Mucosa of descending colon (tissue), 3 donors: ENCODE measurements at places on chromosomes 1 and 21. TPM values are rescaled to one million over a fixed set of nuclear protein-coding genes. Genes with fewer than 3 reads are reported as not detected.

GRCh38 chr1:202143011-202143767 is 1.3 kb downstream of the ARL8A start:
- peak; percentile 56 for DNase-seq

S100A7 gene
- total RNA-seq: not detected

- DNase-seq: peak; percentile 3
These were observed 349.4 kb downstream of the NUF2 start for GRCh38 chr1:163670989-163671757.

DNA sequence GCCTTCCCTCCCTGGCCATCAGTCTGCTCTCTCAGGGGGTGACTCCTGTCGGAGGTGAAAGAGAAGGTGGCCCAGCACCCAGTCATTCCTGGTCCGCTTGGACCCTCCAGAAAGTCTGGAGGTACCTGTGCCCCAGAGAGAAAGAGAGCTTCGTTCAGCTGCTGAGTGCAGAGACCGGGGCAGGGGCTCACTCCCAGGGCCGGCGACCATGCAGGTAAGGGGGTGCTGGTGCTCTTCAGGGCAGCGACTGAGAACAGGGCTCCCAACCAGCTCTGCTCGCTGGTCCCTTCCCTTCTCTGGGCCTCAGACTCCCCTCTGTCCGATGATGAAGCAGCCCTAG is 30.1 kb downstream of the HSPG2 start:
- no peak for DNase-seq

- DNase-seq: no peak
These were observed 70.5 kb upstream of the PGD start for GRCh38 chr1:10328180-10328963.

- peak; percentile 96 for DNase-seq
These were observed 57.0 kb downstream of the YARS1 start for GRCh38 chr1:32759997-32760623.

DNA sequence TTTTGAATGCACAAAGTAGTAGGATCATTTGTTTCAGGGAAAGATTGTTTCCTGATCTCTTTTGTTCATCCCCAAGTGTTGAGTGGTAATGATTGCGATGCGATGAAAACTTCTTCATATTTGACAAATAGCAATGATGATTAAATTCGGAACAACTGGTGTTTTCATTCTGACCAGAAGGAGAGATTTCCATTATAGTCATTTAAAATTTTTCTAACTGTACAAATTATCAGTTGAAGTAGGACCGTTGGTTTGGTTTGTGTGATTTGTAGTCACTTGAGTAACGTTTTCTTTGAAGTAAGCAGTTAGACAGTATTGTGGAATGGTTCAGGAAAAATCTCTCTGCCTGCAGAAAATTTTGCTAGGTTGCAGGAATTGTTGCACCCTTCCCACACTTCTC is 5.9 kb downstream of the NFYC start:
- DNase-seq: no peak

GRCh38 chr1:14441302-14441741 is 157.2 kb upstream of the KAZN start:
- DNase-seq: no peak

ATG4C gene
- total RNA-seq: 7.4 TPM

DNA sequence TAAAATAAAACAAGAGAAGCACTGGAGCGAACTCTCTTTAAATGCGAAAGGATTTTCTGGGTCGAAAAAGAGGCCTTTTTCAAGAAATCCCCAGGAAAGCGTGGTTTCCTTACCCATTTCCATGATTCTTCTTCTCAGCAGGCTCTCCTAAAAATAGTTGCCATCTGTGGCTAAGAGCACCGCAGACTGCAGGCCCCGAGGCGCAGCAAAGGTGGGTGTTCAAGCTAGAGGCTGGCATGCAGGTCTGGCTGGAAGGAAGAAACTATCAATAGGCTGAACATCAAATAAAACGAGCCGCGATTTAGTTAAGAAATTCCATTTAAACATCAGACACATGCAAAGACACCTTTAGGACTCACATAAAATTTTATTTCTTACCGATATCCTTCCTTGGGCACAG is 135.1 kb downstream of the ADAMTS1 start:
- no peak for DNase-seq
